ENCODE measurements at places on chromosomes 7 and 10.

- DNase-seq, result no peak
Observed at GRCh38 chr10:33416209-33416608, 81.7 kb upstream of the NRP1 start.

- DNase-seq, result no peak
Observed at GRCh38 chr7:133750287-133750686, 376.9 kb upstream of the LRGUK start.

GRCh38 chr7:31027161-31027965 is 24.7 kb upstream of the ADCYAP1R1 start:
- DNase-seq, result no peak

DNA sequence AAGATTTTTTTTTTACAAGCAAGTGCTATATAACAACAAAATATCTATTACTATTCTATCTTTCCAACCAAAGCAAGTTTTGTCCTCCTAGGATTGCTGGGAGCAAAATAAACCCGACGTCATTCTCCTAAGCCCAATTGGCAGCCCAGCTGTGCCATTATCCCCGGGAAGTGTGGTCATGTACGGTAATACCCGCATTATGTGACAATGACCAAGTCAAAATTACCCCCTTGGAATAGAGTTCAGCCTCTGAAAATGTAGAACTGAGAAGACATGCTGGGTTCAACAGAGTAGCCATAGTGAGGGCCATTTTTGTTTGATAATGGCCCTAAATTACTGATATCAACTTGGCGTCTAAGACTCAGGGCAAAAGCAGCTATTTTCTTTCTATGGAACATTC is 215.5 kb downstream of the LRRTM3 start:
- no peak for DNase-seq

- no peak for DNase-seq
Observed at GRCh38 chr7:17230099-17230807, 68.2 kb upstream of the AHR start.

GRCh38 chr10:76428551-76429367 is 997.3 kb downstream of the LRMDA start:
- no peak for DNase-seq

GRCh38 chr10:103716206-103717160 is 138.9 kb downstream of the SH3PXD2A start:
- no peak for DNase-seq

DNA sequence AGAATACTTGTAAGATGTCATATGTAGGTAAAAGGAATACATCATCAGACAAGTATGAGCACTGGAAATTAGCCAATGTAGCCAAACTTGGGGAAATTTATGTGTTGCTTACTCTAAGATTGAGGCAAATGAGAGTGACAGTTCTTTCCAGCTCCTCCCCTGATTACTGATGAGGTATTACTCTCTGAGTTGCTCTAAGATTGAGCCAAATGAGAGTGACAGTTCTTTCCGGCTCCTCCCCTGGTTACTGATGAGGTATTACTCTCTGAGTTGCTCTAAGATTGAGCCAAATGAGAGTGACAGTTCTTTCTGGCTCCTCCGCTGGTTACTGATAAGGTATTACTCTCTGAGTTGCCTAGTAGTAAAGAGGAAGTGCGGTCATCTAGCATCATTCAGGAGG is 435.8 kb downstream of the NRG3 start:
- no peak for DNase-seq

GRCh38 chr10:92800134-92800733 is 48.1 kb upstream of the EXOC6 start:
- no peak for DNase-seq

- DNase-seq, result no peak
Observed at GRCh38 chr10:33550811-33551210, 216.3 kb upstream of the NRP1 start.

DNA sequence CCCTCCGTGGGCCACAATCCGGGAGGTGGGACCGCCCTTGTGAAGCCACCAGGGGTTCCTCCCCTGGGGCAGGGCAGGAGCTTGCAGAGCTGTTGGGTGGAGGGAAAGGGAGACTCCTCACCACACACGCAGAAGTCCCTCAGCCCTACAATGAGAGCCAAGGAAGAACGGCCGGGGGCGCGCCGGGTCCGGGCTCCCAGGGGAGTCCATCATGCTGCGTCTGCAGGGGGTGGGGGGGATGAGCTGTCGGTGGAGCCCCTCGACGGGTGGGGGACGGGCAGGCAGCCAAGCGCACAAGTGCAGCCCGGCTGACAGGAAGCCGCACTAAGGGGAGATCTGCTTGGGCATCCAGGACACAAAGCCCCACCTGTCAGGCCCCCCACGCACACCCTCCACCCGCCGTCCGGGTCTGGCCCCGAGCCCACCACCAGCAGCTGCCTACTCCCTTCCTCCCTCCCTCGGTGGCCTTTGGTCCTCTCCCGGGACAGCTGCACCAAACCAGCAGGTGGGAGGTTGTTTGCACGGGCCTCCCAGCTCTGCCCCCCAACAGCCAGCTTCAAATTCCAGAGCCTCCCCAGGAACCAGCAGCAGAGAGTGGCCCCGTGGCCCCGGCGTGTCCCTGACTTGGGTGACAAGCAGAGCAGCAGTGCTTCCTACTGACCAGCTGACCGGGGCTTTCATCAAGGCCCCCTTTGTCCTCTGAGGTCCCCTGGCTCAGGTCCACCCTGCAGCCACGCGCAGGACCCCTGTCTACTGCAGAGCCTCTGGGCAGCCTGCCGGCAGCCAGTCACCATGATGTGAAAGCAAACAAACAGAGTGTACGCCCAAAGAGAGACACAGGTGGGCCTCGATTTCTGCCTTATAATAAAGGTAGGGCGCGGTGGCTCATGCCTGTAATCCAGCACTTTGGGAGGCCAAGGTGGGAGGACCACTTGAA is 50.3 kb downstream of the HIP1 start:
- no peak for DNase-seq

- no peak for DNase-seq
Observed at GRCh38 chr10:100174699-100175677, 10.8 kb downstream of the ERLIN1 start.

GRCh38 chr7:29500719-29501118 is 62.9 kb upstream of the PRR15 start:
- no peak for DNase-seq

GRCh38 chr7:130489140-130489983 is 2.5 kb upstream of the MEST start:
- DNase-seq, result no peak

- DNase-seq, result no peak
Observed at GRCh38 chr10:44973323-44974081, 5.1 kb downstream of the DEPP1 start.

- DNase-seq, result no peak
Observed at GRCh38 chr10:120614680-120615079, 157.7 kb downstream of the PLPP4 start.

DNA sequence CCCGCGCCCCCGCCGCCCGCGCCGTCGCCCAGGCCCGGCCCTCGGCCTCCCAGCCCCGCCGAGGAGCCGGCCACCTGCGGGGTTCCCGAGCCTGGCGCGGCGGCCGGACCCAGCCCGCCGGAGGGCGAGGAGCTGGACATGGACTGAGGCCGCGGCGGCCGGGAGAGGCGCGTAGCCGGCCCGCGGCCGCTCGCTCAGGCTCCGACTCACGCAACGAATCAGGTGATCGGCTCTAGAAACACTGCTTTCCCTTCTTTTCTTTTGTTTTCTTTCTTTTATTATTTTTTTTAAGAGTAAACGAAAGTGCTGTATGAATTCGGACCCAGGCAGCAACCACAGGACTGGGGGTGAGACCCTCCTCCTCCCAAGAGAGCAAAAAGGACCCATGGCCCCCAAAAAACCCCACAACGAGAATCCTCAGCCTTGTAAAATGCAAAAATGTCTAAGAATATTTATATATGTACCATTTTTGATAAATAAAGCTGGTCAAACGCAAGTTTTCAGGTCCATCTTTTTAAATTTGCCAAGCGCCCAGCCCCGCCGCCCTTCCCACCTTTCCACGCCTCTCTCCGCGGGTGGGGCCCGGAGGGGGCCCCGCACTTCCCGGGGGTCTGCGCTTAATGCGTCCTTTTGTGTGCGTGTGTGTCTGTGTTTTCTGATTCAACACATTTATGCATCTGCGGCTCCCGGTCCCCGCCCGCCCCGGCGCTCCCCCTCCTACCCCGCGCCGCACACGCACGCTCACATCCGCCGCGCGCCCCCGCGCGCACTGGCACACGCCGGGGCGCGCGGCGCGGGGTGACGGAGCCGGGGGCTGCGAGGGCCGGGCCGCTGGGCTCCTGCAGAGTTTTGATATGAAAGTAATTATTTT is 4.4 kb downstream of the UNCX start:
- DNase-seq, result no peak

DNA sequence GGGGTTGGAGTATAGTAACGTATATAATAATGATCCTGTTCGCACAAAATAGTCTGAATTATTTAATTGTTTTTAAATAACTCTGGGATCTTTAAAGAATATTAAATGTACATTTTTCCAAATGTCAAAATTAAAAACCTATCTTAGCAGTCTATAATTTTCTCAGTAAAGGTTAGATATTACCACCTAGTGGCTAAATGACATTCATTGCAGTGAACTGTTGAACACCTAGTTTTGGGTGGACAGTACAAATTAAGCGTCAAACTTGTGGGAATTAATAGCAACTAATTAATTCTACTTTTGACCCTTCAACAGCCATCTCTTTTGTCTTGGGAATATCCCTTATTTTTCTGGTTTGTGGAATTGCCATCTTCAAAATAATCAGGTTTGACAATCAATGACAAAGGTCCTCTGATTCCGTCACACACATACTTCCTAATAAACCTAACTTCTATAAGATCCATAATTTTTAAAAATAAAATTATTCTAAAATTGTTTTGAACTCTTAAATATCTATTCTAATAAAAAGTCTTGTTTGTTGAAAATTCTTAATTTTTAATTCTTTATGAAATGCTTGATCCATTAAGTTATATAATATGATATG is 165.7 kb downstream of the SEMA3D start:
- no peak for DNase-seq

GRCh38 chr7:25864943-25865751 is 286.9 kb upstream of the NFE2L3 start:
- DNase-seq, result no peak

DNA sequence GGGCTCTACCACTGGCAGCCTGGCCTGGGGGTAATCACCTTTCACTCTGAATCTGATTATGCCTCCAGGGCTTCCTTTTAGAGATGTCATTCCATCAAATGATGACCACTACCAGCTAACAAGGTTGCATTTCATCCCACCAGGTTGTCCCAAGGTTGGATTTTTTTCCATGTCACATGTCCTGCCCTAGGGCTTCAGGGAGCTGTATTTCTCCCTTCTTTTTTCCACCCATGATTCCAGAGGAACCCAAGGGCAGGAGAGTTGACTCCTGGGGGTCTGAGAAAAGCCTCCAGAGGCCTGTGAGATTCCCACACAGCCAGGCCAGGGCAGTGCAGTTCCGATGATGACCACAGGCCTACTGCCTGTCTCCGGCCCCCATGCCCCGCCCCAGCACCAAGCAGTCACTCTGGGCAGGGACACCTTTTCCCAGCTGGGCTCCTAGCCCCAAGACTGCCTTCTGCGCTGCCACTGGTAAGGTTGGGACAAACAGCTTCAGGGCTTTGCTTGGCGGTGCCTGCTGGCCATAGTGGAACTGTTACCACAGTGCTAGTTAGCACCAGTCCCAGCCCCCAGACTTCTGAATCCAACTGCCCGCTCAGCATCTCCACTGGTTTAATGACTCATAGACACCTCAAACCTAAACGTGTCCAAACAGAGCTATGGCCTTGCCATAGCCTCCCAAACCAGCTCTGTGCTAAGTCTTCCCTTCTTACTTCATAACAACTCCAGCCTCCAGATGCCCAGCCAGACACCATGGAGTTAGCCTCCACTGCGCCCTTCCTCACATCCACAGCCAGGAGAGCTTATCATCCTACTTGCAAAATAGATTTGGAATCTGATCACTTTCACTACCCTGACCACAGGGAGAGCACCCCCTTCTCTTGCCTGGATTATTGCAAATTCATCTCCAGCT is 133.7 kb downstream of the ARHGAP22 start:
- no peak for DNase-seq

DNA sequence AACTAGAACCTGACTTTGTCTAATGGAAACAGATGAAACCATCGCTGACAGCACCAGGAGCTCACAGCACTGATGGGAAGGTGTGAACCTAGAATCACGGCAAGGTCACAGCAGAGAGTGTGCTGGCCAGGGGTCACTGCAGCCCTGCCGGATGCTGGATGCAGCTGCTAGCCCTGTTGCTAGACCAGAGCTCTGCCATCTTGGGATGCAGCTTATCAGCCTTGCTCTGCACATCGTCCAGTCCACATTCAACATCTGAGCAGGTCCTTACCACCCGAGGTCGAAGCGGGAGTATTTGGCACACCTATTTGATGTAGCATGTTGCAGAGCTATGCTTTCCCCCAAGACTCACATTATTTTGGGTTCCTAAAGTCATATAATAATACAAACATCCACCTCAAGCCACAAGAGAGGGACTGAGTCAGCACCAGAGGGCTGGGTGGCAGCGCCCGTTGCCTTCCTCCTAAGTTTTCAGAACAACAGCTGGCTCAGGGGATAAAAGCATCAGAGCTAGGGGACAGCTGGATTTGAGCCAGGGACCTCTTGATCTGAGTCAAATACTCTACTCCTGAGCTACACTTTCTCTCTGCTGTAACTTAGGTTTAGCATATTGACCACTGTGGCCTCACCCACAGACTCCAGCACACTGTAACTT is 135.3 kb downstream of the ZNF467 start:
- DNase-seq, result no peak

DNA sequence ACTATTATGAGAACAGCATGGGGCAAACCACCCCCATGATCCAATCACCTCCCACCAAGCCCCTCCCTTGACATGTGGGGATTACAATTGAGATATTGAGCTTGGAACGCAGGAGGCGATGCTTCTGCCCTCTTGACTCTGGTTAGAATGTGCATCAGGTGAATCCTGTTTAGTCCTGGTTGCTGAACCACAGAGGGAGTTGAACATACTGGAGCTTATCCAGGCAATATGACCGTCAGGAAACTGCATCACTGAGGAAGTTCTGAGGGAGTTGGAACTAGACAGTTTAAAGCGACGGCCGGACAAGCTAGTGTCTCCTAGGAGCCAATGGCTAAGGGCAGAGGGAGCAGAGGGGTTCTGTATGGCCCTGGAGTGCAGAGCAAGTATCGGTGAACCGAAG is 31.8 kb upstream of the GARS1 start:
- DNase-seq, result no peak

GRCh38 chr10:11015446-11015934 is 2.2 kb upstream of the CELF2 start:
- DNase-seq, result no peak

- DNase-seq, result no peak
Observed at GRCh38 chr7:37357637-37357996, 91.0 kb downstream of the ELMO1 start.

- no peak for DNase-seq
Observed at GRCh38 chr7:47526466-47526865, 55.4 kb downstream of the TNS3 start.

DNA sequence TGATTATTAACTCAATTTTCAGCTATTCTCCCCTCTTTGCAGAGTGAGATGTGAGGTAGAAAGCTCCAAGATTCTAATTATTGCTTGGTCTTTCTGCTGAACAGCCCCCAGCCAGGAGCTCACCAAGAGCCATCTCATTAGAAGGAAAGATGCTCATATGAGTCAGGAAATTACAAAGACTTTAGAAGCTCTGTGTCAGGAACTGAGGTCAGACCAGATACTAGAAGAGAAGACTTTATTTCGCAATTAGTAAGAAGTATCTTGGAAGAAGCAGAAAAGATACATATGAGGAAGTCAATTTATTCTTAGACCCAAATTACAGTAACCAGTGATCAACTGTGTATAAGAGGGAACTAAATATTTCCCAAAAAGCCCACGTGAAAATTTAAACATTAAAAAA is 626.9 kb downstream of the ZWINT start:
- no peak for DNase-seq

GRCh38 chr7:101235050-101235449 is 2.6 kb downstream of the CLDN15 start:
- DNase-seq, result no peak
